ENCODE measurements at places on chromosomes 7 and 10. TPM values are rescaled to one million over a fixed set of nuclear protein-coding genes. Genes with fewer than 3 reads are reported as not detected.

RELN gene
- total RNA-seq = 3.7 TPM

GPR15LG gene
- not detected for total RNA-seq

DNA sequence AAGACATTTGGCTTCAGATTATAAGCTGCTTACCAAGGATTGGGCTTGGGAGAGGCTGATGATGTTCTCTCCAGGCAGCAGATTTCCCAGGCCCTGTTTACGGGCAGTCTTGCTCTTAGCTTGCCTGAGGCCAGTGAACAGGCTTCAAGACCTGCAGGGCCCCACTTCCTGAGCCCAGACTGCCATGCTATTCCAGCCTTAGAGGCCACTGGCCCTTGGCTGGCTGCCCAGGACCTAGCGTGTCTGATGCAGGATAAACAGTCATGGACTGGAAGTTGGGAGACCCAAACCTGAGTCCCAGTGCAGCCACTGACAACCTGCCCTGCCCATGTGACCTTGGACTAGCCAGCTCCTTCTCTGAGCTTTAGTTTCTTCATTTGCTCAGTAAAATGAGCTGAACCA lies 2.9 kb downstream of the PRXL2A start:
- DNase-seq = no peak

DNA sequence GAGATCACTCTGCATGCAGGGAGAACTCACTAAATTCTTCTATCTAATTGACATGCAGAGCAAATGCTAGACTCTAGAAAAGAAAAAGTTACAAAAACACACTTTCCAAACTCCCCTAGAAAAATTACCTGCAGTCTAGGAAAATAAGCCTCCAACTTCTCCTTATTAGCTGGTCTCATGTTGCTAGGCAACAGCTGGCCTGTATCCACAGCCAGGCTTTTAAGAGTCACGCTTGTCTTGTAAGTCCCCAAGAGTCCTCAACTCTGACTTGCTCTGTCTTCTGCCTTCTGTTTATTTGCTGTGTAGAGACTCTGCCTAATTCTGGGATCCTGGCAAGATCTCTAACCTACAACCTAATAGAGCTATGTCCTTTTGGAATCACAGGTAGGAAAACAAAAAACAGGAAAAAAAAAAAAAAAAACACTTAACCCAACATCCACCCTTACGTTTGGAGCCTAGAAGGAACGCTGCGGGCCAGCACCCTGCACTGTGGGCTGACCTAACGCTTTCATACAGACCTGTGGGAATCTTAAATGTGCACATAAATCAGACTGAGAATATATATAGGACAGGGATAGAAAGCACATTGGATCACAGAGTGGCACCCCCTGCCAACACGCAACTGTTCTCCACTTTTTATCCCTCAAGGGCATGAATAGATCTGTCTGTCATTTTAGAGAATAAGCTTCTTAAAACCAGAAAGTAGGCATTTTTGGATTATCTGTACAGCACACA lies 117.0 kb upstream of the PTPRZ1 start:
- no peak for DNase-seq

- no peak for DNase-seq
These were observed 3.0 kb downstream of the METTL27 start for GRCh38 chr7:73839290-73839689.

GRCh38 chr10:36421992-36422391 lies 703.4 kb upstream of the ANKRD30A start:
- no peak for DNase-seq

DNA sequence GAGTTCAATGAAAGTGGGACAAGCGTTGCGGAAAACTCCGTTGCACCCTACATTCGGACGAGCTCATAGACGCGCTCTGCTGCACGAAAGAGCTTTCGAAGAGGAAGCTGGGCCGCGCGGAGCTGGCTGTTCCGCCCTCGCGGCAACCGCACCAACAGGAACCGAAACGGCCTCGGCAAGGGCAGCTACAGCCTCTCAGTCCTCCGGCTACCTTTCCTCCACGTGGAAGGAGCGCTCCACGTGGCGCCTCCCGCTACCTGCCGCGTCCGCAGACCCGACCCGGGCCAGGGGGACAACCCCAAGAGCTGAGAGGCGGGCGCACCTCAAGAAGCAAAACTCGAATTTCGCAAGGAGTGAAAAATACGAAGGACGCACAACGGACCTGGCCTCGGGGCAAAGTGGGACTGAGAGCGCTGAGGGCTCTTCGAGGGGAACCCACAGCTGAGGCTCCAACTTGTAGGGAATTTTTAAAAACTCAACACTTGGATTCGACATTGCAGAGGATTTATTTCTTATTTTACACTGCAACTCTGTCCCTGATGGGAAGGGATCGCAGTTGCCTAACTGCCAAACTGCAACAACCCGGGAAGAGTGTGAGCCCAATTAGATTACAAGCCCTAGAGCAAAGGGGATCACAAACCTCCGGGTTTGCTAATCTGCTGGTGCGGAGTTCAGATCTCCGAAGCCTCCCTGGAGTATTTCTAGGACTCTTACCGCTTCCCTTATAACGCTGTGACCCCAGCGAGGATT lies 1.4 kb downstream of the HPSE2 start:
- DNase-seq = peak; percentile 86
